ENCODE measurements at places on chromosomes 2 and 18.

- peak; percentile 92 for DNase-seq
Measured at GRCh38 chr2:46873604-46874068, 42.0 kb downstream of the MCFD2 start.

DNA sequence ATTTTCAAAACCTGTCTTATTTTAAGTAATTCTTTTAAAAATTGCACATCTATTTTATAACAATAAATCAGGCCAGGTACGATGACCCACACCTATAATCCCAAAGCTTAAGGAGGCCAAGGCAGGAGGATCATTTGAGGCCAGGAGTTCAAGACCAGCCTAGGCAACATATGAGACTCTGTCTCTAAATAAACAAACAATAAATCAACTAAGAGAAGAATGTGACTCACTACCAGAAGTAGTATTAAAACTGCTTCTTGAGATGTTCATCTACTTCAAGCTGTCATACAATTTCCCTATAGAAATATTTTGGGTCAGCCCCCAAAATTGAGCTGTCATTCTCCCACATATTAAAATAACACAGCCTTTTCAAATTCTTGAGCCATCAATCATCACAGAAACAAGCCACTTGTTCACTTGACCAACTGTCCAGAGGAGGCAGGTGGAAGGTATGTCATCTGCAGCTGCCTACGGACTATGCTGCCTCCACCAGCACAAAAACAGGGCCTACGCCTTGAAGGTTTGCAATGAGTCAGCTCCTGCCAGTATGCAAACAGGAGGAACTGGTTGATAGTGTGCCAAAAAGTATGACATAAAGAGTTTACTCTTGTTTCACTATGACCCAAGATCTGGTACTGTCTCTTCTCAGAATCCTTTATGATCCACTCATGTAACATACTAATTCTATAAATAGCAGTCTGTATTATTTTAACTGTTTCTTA lies 33.6 kb downstream of the KIDINS220 start:
- DNase-seq: peak; percentile 27

DNA sequence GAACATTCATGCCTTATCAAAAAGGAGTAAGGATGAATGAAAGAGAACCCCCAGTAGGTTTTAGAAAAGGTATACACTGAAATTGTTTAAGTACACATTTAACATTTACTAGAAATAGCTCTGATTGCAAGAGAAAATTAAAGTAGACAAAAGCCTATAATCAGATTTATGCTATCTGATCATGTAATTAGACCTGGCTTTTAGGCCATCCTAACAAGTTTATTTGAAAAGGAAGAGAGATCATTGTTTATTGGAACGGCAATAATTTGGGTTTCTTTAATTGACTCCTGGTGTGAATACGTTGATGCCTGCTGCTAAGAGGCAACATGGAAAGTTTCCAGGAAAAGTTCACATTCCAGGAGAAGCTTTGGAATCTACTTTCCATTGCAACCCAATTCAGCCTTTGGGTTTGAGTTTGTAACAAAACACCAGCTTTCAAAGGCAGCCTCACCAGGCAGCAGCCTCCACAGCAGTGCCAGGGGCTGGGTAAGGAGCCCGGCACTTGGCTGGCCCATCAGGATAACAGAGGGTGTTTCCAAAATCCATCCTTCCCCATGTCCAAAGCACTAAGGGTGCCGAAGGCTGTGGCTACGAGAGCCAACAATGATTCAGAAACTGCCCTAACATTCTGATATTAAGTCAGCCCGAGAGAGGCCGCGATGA lies 18.0 kb downstream of the FZD7 start:
- DNase-seq: no peak

GRCh38 chr2:138763971-138764370 lies 16.2 kb downstream of the NXPH2 start:
- DNase-seq: no peak

DNA sequence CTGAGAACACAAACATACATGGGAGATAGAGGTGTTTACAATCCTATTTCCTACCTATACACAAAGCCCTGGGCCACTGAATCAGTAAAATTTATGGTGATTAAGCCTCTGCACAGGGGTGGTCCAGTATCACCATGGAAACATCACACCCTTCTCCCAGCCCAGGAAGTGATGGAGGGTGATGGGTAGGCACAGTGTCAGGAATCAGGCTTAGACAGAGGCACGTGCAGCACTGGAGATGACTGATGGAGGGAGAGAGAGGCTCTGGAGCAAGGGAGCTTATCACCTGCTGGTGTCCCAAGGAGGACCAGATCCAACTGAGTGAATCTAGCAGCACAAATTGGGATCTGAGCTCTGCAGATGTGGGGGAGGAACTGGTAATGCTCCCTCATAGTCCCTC lies 117.2 kb downstream of the RPIA start:
- DNase-seq: no peak

- peak; percentile 38 for DNase-seq
Measured at GRCh38 chr2:206477296-206477695, 34.0 kb downstream of the ADAM23 start.

- DNase-seq: no peak
Measured at GRCh38 chr2:227772197-227772661, 26.5 kb downstream of the SCYGR8 start.

DNA sequence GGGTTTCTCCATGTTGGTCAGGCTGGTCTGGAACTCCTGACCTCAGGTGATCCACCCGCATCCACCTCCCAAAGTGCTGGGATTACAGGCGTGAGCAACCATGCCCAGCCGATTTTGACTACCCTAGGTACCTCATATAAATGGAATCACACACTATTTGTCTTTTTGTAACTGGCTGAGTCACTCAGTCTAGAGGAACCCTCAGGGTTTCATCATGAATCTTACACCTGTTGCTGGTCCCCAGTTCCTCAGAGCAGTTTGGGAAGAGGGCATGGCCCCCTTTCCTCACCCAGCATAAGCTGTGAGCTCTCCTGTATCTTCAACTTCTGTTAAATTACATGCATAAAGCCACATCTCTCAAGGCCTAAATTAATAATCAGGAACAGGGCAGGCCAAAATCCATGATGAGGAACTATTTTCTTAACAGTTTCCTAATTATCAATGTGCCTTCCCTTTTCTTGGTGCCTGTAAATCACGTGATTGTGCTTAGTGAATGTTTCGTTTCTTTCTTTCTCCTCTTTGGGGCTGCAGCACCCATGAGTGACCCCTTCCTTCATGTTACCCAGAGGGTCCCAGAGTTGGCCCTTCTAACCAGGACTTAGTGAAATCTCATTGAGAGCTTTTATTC lies 20.9 kb downstream of the DYSF start:
- DNase-seq: no peak

- no peak for DNase-seq
Measured at GRCh38 chr2:9524291-9524690, 31.3 kb downstream of the ADAM17 start.

- DNase-seq: no peak
Measured at GRCh38 chr2:191245869-191246531, 796 bp downstream of the MYO1B start.

- peak; percentile 91 for DNase-seq
Measured at GRCh38 chr2:27705851-27706622, 42.3 kb downstream of the SLC4A1AP start.

- DNase-seq: no peak
Measured at GRCh38 chr2:26711457-26712161, 19.1 kb downstream of the KCNK3 start.

DNA sequence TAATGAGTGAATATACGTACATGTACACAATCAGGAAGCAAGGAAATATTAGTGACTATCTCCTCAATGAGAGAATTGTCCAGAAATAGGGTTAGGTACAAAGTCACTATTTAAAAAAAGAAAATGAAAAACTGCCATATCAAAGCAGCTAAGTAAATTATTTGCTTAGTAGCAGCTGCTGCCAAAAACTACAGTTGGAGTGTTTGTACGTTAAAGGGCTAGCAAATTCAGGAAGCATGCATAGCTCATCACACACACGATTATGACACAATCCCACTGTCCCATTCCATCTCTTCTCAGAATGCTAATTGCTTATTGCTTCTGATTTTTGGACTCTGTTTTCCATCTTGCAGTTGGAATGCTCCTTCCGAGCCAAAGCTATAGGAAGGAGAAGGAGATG lies 2012.5 kb upstream of the LRRTM1 start:
- DNase-seq: no peak

DNA sequence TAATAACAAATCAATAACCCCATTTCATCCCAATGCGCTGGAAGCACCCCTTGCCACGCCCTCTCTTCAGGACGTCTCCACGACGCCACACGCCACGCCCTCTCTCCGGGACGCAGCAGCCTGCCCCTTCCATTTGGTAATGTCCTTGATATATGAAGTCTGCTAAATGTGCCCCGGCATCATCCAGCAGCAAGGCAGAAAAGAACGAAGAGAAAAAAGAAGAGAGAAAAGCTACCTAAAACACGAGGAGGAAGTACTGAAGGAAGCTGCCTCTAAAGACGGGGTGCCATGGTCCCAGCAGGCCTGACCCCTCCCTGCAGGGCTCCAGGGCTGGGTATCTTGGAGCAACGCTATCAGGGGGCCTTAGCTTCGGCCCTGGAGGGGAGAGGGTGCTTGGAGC lies 41.8 kb downstream of the CNGA3 start:
- DNase-seq: no peak

GRCh38 chr2:70554338-70554892 lies 789 bp upstream of the TGFA start:
- DNase-seq: no peak

DNA sequence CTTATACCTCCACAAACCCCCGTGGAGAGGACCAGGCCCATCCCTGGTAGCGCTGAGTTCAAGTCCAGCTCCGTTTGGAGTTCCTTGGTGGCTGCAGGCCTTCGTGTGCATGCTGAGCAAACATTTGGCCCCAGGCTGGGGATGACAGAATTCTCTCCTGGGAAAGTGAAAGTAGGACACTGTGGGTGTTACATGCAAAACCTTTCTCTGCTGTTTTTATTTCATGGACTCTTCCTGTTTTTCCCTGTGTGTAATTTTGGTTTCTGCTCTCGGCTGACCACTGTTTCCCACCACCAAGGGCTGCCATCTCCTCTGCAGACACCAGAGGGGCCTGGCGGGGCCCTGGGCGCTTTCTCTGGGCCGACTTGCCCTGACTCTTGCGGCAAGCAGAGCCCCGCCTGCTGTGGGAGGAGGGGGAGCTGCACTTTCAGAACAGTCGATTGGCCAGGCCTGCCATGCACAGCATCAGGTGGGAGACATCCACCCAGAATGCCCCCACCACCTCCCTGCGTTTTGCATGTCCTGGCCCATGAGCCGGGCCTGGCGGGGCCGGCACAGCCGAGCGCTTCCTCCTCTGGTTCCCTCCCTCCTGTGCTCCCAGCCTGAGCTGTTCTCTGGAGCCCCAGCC lies 102.4 kb downstream of the CABLES1 start:
- no peak for DNase-seq

- no peak for DNase-seq
Measured at GRCh38 chr2:240448387-240449274, 13.2 kb downstream of the GPC1 start.

GRCh38 chr2:236369661-236370062 lies 105.5 kb upstream of the ASB18 start:
- DNase-seq: no peak

DNA sequence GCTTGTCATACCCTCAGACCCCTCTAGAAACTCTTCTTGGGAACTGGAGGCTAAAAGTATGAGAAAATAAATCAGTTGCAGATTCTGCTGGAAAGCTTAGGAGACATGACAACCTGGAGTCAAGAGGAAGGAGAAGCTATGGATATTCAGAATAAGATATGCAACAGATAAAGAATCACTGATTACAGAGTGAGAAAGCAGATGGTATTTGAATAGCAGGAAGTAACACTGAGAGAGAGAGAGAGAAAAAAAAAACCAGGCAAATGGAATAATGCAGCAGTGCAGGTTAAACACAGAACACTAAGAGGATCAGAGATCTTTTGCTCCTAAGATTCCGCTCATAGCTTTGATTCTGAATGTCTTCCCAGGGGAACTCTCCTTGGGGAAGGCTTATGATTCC lies 1284.1 kb upstream of the NXPH2 start:
- DNase-seq: no peak

DNA sequence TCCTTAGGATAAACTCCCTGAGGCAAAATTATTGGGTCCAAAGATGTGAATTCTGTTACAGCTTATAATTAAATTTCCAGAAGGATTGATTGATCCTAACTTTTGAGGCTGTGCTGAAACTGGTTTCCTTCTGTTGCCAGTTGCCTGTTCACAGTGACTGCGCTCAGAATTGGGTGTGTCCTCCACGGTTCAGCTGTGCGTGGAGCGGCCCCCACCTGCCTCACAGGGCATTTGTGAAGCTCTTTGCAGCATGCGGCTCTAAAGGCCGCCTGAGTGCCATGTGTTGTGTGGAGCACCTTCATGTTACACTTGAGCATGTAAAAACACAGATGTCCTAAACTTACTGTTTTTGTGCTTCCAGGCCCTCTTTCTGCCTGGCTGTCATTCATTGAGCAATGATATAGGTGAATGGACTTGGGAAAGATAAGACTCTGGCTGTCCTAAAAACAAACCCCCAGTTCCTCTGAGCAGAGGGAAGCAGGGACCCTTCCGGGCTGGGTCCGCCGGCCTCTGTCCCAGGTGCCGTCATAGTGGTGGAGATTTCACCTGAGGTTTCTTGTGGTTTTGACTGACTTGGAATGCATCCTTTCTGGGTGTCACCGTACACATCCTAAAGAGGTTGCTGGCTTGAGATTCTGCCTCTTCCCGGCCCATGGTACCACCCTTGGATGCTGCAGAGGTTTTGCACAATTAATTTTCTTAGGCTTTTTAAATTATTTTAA lies 173.6 kb downstream of the LDLRAD4 start:
- no peak for DNase-seq

Measured in GM04503 (cell line).